ENCODE measurements at places on chromosomes 2 and 18.

- peak; percentile 18 for DNase-seq
Measured at GRCh38 chr2:154375579-154375931, 322.9 kb upstream of the KCNJ3 start.

GRCh38 chr18:58285449-58286130, 241.6 kb downstream of the NEDD4L start:
- DNase-seq: no peak

DNA sequence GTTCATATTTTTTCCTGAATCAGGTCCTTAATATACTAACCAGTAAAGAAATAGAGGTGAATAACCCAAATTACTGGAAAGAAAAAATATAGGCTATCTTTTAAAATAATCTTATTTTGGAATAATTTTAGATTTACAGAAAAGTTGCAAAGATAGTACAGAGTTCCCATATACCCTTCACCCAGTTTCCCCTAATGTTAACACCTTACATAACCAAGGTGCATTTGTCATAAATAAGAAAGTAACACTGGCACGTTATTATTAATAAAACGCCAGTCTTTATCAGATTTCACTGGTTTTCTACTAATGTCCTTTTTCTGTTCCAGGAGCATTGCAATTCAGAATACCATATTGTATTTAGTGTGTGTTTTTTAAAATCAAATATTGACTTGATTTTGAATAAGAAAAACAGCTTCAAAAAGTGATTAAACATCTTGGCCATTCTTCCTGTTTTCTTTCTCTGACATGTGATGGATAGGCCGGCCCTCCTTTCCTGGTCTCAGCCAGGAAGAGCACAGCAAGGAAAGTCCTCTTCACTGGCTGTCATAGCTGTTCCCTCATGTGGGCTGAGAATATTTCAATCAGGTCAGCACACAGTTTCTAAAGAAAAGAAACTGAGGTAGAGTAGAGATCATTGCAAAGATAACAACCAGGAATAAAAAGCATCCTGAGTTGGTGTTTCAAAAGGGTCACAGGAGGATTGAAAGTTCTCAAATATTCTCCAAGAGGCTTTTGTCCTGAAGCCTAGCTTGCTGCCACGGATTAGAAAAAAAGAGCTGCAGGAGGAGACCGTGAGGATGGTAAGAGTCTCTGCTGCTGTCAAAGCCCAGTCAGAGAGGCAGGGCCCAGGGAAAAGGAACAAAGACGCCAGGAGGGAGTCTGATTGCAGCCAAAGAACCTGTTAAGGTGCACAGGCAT, 79.3 kb upstream of the ARL5A start:
- DNase-seq: no peak

DNA sequence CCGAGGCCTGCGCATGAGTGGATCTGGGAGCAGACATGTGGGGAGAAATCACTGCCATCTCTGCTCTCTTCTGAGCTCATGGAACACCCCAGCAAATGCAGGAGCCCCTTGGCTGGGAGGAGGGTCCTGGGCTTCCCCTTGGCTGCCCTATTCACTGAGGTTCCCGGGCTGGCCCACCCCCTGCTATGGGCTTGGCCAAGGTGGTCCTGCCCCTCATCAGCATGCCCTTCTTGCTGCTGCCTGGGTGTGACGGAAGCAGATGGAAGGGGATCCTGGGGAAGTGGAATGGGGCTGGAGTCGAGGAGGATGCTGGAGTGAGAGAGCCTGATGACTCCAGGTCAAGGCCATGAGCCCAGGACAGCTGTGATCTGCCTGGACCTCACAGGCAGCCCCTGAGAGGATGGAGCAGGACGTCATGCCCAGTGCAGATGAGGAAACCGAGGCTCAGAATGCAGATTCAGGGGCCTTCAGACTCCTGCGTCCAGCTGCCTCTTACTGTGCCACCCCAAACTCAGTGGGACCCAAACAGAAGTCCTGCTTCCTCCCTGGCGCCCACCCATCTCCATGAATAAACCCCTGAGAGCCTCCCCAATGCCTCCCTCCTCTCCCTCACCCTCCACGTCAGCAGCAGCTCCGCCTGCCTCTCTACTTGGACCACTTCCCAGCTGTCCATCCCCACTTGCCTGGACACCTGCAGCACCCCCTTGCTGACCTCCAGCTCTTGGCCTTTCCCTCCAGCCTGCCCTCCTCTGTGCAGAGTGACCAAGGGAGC, 4.0 kb downstream of the SNED1 start:
- DNase-seq: no peak

GRCh38 chr2:172135446-172135845, 32.7 kb upstream of the DLX2 start:
- DNase-seq: no peak

DNA sequence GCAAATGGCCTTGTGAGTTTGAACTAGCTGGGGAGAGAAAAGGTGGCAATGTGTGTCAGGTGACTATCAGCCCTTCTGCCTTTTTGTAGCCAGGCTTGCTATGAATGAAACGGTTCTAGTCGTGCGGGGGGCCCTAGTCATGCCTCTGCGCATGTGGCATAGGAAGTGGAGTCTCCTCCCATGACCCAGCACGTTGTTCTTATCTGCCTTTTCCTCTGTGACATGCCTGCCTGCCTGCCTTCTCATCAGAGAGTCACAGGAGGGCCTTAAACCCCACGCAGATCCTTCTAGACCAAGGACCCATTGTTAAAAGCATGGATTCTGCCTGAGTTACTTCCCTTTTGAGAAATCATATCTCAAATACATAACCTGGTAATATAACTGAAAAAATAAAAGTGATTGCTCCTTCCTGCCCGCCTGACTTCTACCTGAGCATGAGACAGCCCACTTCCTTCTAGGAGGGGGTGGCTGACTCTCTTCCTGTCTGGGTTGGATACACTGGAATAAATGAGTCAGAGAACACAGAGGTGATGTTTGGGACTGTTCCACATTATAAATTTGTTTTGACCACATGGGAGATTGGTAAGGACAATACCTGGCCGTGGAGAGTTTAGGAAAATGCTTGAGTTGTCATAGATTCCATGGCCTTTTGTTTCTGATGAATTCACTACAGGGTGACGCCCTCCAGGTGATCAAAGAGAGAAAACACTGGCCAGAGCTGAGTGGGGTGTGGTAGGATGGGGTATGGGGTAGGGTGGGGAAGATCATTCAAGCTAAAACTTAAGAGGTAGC, 49.8 kb downstream of the FBLN7 start:
- DNase-seq: no peak

- no peak for DNase-seq
Measured at GRCh38 chr2:109375656-109376055, 238.1 kb downstream of the SEPTIN10 start.

DNA sequence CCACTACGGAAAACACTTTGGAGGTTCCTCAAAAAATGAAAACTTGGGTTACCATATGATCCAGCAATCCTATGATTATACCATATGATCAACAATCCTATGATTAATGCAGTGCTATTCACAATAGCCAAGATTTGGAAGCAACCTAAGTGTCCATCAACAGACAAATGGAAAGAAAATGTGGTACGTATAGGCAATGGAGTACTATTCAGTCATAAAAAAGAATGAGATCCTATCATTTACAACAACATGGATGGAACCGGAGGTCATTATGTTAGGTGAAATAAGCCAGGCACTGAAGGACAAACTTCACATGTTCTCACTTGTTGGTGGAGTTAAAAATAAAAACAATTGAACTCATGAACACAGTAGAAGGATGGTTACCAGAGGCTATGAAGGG, 27.6 kb downstream of the CLHC1 start:
- DNase-seq: no peak

DNA sequence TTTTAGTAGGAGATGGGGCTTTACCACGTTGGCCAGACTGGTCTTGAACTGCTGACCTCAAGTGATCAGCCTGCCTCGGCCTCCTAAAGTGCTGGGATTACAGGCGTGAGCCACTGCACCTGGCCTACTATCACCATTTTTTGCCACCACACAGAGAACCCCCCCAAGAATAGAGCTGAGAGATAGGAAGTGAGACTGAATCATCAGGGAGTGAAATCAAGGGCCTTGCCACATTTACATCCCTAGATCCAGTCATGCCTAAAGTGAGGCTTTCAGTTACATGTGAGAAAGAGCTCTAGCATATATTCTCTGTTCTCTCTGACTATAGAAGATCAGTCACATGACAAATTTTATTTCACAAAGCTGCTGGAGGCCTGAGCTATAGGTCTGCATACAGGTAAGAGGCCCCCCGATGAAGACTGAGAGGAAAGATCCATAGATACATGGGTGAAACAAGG, 28.0 kb upstream of the KCMF1 start:
- no peak for DNase-seq

GRCh38 chr2:119106301-119106897, 52.2 kb downstream of the C1QL2 start:
- DNase-seq: peak; percentile 31

DNA sequence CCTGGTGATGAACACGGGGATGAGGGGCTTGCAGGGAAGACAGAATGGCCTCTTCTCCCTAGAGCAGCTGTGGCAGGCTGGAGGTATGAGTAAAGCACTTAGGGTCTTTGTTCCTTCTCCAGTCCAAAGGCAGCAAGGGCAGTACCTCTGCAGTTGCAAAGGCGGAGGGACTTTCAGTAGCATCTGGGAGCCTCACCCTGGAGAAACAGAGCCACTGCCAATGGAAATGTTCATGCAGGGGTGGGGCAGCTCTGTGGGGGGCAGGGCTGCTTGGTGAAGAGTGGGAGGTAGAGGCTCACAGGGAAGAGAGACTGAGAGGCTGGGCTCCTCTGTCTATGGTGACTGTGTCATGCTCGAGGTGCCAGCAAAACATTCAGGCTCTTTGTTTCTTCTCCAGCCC, 344.1 kb upstream of the CHAC2 start:
- DNase-seq: no peak

DNA sequence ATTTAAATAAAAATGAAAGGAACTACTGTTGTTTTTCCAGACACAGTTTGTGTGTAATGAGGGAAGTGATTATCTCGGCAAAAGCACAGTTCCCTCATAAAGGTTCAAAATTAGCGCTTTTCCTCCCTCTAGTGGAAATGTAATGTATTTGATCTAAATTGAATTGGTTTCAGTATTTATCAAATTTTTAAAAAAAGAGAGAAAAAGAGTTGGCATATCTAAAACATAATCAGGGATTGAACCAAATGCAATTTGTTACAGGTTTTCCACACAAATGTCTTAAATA, 37.5 kb downstream of the CMPK2 start:
- DNase-seq: peak; percentile 53

DNA sequence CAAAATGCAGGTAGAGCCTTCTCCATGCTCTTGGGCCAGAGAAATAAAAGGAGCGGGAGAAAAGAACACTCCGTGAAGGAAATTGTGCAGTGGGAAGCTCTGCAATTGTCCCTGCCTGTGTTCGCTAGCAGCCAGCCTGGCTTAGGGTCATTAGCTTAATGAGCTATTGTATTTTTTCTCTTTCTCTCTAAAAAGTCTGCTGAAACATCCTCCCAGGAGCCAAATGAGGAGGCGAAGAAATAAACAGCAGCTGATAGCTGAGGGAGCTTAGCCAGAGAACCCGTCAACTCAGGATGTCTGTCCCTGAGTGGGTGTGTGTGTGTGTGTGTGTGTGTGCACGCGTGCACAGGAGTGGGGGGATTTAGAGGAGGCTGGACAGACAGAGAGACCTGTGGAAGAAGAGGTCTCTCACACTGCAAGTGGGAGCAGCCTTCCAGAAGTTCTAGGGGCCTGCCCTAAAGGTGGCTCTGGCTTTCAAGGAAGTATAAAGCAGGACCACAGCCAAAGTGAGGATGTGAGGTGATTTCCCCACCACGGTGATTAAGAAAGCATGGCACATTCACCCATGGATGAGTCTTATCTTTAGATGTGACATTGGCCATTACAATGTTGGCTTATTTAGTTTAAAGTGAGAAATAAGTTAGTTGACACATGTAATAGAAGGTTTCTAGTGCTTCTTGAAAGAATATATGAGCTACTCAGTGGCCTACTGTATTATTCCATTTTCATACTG, 690.4 kb downstream of the RNF144A start:
- no peak for DNase-seq

- DNase-seq: no peak
Measured at GRCh38 chr2:234990300-234990699, 38.5 kb downstream of the SH3BP4 start.

GRCh38 chr18:2337552-2338141, 233.7 kb downstream of the METTL4 start:
- DNase-seq: peak; percentile 41

DNA sequence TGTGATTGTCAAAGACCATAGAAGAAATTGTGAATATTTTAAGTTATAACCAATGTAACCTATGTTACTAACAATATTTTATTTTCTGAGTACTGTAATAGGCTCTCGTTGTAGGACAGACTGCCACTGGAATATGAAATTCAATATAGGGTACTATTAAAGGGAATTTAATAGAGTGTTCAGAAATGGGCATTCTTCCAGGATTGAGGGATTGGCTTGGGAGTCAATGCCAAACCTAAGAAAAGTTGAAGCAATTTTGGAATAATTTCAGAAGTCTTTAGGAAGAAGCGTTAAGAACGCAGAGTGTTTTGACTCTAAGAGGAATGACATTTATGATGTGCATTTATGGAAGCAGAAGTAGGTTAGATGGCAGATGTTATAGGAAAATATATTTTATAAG, 79.0 kb downstream of the ACVR2A start:
- DNase-seq: no peak

GRCh38 chr2:229445501-229446211, 174.6 kb upstream of the PID1 start:
- DNase-seq: peak; percentile 23

DNA sequence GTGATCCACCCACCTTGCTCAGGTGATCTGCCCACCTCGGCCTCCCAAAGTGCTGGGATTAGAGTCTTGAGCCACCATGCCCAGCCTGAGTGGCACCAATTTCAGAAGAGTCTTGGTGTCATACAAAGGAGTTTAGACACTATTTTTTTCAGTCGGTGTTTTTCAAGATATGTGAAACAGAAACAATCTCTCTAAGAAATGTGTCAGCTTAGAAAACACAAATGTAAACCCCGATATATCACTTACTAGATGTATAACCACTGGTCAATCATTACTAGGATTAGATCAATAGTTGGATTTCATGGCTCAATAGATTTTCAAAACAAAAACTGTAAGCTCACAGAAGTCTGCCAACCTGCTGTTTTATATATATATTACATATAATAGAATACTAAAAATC, 67.2 kb upstream of the FRZB start:
- no peak for DNase-seq

- DNase-seq: peak; percentile 82
Measured at GRCh38 chr2:46669996-46670793, 190.8 kb downstream of the TMEM247 start.

DNA sequence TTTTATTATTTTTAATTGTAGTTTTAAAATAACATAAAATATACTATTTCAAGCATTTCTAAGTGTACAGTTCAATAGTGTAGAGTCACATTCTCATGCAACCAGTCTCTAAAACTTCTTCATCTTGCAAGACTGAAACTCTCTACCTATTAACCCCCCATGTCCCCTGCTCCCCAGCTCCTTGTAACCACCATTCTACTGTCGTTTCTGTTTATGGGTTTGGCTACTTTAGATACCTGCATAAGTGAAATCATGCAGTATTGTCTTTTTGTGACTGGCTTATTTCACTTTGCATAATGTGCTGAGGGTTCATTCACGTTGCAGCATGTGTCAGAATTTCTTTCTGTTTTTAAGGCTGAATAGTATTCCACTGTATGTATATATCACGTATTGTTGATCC, 139.4 kb downstream of the SMAD7 start:
- DNase-seq: no peak

GRCh38 chr18:40883271-40883670, 1071.8 kb upstream of the PIK3C3 start:
- DNase-seq: no peak

GRCh38 chr2:222522082-222522481, 97.7 kb downstream of the SGPP2 start:
- no peak for DNase-seq

- DNase-seq: no peak
Measured at GRCh38 chr2:166041613-166042012, 86.2 kb downstream of the SCN1A start.

- no peak for DNase-seq
Measured at GRCh38 chr2:227152093-227152766, 11.8 kb downstream of the COL4A4 start.
